CD4-positive, CD25-positive, alpha-beta regulatory T cell (primary cell): ENCODE measurements at places on chromosomes 6 and 20.

- no peak for DNase-seq
Observed at GRCh38 chr6:159110748-159111147, 58.5 kb upstream of the FNDC1 start.

GRCh38 chr6:129130959-129131681, 248.2 kb downstream of the LAMA2 start:
- no peak for DNase-seq

DNA sequence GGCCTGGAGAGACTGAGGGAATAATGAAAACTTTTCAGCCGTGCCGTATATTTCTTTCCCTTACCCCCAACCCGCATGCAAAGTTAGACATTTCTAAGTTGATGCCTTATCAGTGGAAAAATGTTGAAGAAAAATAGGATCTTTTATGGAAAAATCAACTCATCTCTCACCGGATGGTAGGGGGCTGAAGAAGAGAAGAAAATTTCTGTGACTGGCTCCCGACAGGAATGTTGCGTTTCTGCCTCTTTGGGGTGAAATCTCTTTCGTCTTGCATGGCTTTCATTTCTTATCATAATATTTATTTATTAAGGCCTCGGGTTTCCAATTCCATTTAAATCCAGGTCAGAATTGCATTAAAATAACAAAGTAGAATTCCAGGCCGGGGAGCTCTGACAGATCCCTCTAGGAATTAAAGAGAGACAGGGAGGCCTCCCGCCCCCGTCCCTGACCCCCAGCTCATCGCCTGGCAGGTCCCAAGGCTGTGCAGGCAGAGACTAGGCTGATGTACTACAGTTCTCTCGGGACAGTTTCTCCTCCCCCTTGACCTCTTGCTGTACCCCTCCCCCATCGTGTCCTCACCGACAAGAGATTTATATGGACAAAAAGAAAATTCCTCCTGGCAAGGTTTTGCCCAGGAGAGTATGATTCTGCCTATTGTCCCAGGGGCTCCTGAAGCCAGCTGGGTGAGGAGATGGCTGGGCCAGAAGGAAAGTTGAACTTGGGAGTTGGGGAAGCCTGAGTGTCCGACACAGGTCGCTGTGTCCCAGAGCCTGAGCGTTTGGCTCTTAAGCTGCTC, 1.3 kb downstream of the SCUBE3 start:
- no peak for DNase-seq

GRCh38 chr6:44771647-44772415, 384.3 kb downstream of the CDC5L start:
- no peak for DNase-seq

GRCh38 chr6:133230052-133230451, 11.1 kb upstream of the EYA4 start:
- no peak for DNase-seq

GRCh38 chr6:46051962-46052361, 36.3 kb upstream of the CLIC5 start:
- no peak for DNase-seq
